ENCODE measurements at places on chromosomes 4 and X.

DNA sequence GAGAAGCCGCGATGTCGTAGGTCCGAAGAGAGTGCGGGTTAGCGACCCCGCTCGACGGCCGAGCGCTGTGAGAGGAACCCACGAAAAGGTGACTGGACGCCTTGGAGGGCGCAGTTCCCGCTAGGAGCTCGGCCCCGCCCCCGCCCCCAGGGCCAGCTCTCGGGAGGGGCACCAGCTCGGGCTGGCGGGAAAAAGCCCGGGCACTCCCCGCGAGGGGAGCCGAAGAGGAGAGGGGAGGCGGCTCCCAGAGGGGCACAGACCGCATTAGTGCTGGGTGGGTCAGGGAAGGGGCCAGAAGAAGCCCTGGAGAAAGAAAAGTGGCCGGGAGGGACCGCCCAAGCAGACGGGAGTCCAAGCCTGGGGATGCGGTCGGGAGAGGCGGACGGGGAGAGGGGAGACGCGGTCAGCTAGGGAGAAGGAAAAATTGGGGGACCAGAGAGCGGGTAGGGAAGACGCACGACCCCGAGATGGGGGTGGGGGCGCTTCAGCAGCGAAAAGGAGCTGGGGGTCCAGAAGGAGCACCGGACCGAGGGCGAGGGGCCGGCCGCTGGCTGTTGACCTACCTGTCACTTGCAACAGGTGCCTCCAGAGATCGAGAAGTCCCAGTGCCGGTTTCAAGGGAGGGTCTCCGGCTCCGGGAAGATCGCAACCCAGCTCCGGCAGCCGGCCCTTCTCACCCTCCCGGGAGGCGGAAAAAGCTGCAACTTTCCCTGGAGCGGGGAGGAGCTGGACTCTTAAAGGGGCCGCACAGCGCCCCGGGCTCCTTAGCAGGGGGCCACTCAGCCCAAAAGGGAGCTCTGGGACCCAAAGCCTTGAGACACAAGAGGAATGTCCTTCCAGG lies at the start of gene SYTL4:
Gene SYTL4 (minus strand): TSS at position 681 of the 841 bp plus-strand sequence. CDS start 30,084 bp downstream, outside the sequence.
- peak; percentile 24 for DNase-seq

DNA sequence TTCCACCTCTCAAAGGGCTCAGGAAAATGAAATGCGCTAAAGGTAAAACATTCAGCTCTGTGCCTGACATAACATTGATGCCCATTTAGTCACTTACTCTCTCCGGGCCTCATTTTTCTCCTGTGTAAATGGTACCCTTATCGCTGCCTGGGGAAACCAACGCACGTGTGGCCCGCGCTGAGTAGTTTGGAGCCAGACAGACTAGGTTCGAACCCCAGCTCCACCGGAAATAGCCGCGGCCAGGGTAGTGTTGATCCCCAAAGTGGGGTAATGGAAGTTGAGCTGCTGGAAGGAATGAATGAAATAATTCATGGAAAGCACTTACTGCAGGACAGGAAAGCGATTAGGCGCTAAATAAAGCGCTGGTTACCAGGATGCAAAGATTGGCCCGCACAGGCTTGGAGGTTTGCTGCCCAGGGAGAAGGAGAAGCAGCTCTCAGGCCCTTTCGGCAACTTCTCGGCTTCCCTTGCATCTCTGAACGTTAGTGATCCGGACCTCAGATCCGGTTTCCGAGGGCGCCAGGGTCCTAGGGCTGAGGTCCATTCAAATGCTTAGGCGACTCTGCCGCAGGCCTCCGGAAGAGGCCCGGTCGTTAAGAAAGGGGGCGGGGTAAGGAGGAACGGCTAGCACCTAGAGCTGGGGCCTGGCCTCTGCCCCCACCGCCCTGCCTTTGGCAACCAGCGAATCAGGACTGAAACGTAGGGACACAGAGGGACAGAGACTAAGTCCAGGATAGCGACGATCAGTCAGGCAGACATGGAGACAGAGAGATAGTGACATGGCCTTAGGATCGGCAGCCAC lies 13.3 kb downstream of the NKX3-2 start:
- no peak for DNase-seq

- no peak for DNase-seq
Measured at GRCh38 chr4:150224896-150225591, 146.8 kb downstream of the DCLK2 start.

DNA sequence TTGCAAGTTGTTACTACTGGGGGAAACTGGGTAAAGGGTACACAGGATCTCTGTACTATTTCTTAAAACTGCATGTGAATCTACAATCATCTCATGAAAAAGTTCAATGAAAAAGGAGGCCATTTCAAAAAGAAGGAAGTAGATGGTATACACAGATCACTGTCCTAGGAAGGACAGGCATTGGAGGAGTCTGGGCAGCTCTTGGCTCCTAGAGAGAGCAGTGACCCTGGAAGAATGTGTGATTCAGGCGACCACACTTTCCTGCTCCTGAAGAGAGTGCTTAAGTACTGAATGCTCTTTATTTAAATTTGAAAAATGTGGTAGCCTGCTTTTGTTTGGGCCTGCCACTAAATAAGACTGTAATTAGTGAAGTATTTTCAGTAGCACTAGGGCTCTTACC lies 318.1 kb upstream of the CASK start:
- DNase-seq, result no peak

GRCh38 chr4:86991994-86992393 lies 57.2 kb downstream of the AFF1 start:
- no peak for DNase-seq

DNA sequence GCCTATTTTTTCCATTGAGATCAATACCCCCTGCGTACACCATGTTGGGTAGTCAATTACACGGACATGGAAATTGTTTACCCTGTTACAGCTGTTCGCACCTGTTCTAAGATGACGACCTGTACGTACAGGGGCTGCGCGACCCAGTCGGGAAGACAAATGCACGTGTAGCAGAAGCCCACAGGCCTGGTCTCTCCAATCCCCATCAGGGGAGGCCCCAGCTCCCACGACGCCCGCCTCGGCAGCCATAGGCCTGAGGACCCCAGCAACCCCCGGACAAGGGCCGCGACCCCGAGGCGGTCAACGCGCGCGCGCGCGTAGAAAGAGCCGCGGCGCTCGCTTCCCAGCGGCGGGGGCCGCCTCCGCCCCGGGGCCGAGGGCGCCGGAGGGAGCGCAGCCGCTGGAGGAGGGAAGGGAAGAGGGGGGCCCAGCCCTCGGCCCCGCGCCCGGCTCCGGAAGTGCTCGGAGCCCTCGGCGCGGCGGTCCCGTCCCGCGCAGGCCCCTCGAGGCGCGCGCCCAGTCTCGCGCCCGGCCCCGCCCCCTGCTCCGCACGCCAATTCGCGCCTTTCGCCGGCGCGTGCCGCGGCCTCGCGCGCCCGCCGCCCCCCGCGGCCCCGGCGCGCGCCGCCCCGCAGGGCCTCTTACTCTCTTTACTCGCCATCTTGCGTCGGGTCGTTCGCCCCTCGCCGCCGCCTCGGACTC lies 618 bp downstream of the RBBP7 start:
- no peak for DNase-seq

DNA sequence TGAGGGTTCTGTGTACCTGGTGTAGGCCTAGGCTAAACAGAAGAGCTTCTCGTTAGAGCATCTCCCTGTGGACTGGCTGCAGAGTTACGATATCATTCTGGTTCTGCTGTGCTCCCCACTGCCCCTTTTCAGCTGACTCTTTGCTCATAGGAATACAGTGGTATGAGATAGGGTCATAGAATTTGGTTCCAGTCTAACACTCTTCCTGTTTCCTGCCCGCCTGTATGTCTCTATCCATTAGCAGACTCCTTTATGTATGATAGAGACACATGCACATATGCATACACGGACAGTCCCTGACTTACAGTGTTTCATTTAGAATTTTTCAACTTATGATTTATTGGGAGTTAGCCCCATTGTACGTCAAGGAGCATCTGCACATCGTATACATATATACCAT lies 15.3 kb downstream of the RNF4 start:
- DNase-seq, result no peak

DNA sequence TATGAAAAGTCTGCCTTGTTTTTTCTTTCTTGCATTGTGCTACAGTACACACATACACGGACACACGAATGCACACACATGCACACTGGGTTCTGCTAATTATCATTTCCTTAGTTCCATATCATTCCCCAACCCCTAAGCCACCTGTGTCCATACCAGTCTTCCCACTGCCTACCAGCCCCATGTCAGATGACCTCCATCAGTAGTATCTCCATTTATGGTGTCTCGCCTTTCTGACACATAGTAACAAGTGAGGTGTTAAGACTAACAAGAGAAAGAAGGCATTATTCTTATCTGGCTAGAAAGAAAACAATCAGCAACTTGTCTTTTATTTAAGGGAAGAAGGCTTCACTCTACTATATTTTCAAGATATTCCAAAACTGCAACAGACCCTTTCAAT lies 67.1 kb downstream of the SNCA start:
- DNase-seq, result no peak

- DNase-seq, result no peak
Measured at GRCh38 chr4:133147921-133148689, 989 bp upstream of the PCDH10 start.

GRCh38 chrX:112889400-112889799 lies 48.8 kb upstream of the AMOT start:
- DNase-seq, result no peak

- DNase-seq, result no peak
Measured at GRCh38 chr4:9949573-9949972, 71.7 kb downstream of the SLC2A9 start.

- DNase-seq, result no peak
Measured at GRCh38 chrX:125005863-125006262, 313.8 kb upstream of the TEX13C start.

DNA sequence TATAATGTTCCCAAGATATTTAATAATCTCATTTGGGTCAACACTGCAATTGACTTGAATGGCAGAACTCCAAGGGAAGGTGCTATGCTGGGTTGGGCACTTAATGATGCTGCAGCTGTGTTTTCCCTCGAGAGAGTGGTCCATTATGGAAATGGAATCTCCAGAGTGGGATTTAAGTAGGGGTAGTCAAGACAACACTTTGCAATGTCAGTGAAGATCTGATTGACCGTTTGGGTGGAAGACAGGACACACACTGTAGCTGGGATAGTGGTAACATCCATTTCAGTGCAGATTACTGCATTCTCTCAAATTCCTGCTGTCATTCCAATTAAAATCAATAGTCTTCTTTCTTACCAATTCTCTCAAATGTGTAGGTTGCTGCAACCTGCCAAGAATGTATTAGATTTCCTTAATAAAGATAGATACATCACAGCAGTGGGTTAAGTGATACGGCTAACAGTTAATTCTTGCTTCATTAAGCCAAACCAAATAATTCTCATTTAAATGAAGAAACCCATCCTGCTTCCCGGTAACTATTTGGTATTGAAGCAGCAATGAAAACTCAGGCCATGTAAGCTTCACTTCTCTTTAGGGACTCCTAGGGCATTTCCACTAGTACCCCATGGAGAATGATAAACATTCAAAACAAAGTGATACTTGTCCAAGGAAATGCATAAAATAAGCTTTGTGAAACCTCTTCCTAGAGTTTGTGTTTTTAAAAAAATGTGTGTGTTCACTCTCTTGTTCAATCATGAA lies 40.5 kb upstream of the RASGEF1B start:
- no peak for DNase-seq

GRCh38 chrX:56783450-56783831 lies 54.4 kb downstream of the NBDY start:
- DNase-seq, result no peak
